Testis (tissue), 5 donors: ENCODE measurements at places on chromosomes 7 and 10.

DNA sequence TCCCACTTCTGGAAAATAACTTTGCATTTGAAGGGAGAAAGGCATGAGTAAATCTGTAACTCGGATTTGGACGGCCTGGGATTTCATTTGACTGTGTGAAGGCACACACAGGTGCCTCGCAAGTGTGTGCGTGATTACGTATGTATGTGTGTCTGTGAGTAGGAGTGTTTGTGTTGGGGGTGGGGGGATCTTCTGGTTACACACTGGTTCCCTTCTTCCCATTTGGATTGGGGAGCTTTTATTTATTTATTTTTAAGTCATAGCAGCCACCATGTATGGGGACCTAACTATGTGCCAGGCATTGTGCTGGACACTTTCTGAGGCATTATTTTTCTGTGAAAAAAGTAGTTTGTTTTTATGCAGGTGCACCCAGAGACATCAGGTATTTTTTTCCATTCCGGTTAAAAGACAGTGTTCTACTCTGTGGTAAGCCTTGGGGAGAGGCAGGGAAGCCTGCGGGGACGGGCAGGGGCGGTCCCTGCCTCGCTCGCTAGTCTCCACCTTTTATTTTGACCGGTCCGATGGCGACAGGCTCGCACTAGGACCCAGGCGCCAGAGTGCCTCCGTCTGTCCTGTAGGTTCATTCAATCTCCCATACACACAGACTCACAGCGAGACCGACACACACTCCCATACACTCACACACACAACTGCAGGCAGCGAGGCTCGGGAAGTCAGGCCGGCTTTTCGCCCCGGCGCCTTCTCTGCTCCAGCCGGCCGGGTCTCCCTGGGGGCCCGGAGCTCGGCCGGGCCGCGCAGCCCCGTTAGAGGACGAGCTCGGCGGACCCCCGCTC, at the start of gene MXI1:
TSS of gene MXI1 (plus strand) at position 595 of the 794 bp plus-strand sequence. CDS start 204 bp downstream, outside the sequence.
- H3K36me3 ChIP-seq = no peaks in the 10 kb centered on the region
- peak within 1 kb of the TSS; percentile 79 for H3K4me3 ChIP-seq
- no peaks in the 10 kb centered on the region for H3K27me3 ChIP-seq
- DNase-seq = peak; percentile 95
- H3K4me1 ChIP-seq = peaks cover 15% of the 10 kb centered on the region

GRCh38 chr7:102967798-102968197, 55.0 kb downstream of the LRRC17 start:
- no peak for DNase-seq
- no peak overlapping the region for H3K4me3 ChIP-seq
- H3K4me1 ChIP-seq = no peaks in the 10 kb centered on the region

GRCh38 chr10:43190775-43191174, 52.5 kb downstream of the CSGALNACT2 start:
- no peak for DNase-seq
- no peaks in the 10 kb centered on the region for H3K27me3 ChIP-seq
- H3K4me3 ChIP-seq = no peak overlapping the region
- no peaks in the 10 kb centered on the region for H3K36me3 ChIP-seq
- no peaks in the 10 kb centered on the region for H3K4me1 ChIP-seq

GRCh38 chr7:129870668-129871067, 82.1 kb downstream of the UBE2H start:
- no peak for DNase-seq
- H3K4me1 ChIP-seq = peaks cover 6% of the 10 kb centered on the region
- no peaks in the 10 kb centered on the region for H3K36me3 ChIP-seq
- no peak overlapping the region for H3K4me3 ChIP-seq
- H3K27ac ChIP-seq = no peak overlapping the region

- H3K4me3 ChIP-seq = no peak overlapping the region
- H3K36me3 ChIP-seq = no peaks in the 10 kb centered on the region
- DNase-seq = no peak
- no peaks in the 10 kb centered on the region for H3K27me3 ChIP-seq
These were observed 455.6 kb downstream of the POM121L12 start for GRCh38 chr7:53491051-53491450.

- no peak for DNase-seq
- no peak overlapping the region for H3K27ac ChIP-seq
- no peak overlapping the region for H3K4me3 ChIP-seq
- no peaks in the 10 kb centered on the region for H3K27me3 ChIP-seq
- peaks cover 20% of the 10 kb centered on the region for H3K4me1 ChIP-seq
These were observed 31.3 kb downstream of the CACUL1 start for GRCh38 chr10:118723466-118723865.

- no peak overlapping the region for H3K4me3 ChIP-seq
- no peaks in the 10 kb centered on the region for H3K4me1 ChIP-seq
- H3K36me3 ChIP-seq = no peaks in the 10 kb centered on the region
These were observed 171.8 kb downstream of the GRM3 start for GRCh38 chr7:86815556-86815955.

DNA sequence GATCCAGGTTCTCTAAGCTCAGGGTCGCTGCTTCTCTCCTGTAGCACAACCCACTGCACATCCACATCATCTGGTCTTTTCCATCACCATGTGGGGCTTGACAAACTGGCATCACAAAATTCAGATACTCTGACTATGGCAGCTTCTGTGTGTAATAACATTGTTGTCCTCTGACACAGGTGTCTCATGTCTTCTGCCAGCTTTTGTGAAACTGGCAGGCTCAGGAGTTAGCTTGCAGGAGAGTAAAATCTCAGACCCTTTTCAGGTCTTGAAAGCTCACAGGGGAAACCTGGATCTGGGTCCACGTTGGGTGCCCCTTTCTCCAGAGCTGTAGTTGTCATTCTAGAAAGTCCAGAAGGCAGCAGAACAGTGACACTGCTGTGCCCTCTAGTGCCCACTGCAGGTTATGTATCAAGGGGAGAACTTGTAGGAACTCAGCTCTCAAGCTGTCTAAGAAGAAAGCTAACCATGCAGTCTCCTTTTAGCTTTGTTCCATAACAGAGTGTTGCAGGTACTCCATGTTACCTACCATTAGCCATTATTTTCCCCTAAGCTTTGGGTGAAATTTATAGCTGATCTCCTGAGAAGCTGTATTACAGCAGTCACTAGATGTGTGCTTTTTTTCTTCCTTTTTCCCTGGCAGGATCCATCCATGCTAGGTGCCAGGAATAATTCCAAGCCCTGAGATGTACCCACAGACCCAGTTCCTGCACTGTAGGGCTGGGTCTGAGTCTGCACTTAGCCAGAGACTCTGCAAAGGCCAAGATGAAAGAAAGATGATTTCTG, 102.7 kb downstream of the ZNF248 start:
- no peak overlapping the region for H3K27ac ChIP-seq
- H3K27me3 ChIP-seq = no peaks in the 10 kb centered on the region
- H3K4me1 ChIP-seq = no peaks in the 10 kb centered on the region
- no peaks in the 10 kb centered on the region for H3K36me3 ChIP-seq
- no peak overlapping the region for H3K4me3 ChIP-seq
- peak; percentile 66 for DNase-seq

- H3K27ac ChIP-seq = no peak overlapping the region
- DNase-seq = no peak
- H3K36me3 ChIP-seq = no peaks in the 10 kb centered on the region
- H3K4me3 ChIP-seq = no peak overlapping the region
These were observed 2.6 kb upstream of the PPIA start for GRCh38 chr7:44793919-44794318.

DNA sequence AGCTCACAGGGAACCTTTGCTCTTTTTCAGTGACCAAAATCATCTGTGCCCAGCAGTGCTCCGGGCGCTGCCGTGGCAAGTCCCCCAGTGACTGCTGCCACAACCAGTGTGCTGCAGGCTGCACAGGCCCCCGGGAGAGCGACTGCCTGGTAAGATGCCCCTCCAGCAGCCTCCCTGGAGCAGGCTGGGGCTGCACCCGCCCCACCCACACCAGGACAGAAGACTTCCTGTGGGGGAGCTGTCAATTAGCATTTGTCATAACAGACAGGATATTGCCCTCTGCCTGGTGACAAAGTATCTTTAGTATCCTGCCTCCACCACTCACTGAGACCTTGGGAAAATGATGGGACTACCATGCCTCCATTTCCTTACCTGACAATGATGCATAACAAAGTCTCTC, 133.7 kb downstream of the EGFR start:
- H3K27ac ChIP-seq = no peak overlapping the region
- H3K4me1 ChIP-seq = peaks cover 10% of the 10 kb centered on the region
- DNase-seq = no peak

- H3K36me3 ChIP-seq = no peaks in the 10 kb centered on the region
- H3K27me3 ChIP-seq = no peaks in the 10 kb centered on the region
- peak overlapping the region; percentile 75 for H3K4me3 ChIP-seq
These were observed 630 bp downstream of the ZNF680 start for GRCh38 chr7:64562256-64562625.

GRCh38 chr7:137873524-137873923, 26.8 kb upstream of the DGKI start:
- H3K4me3 ChIP-seq = no peak overlapping the region
- no peak for DNase-seq
- H3K4me1 ChIP-seq = peaks cover 14% of the 10 kb centered on the region
- no peak overlapping the region for H3K27ac ChIP-seq

DNA sequence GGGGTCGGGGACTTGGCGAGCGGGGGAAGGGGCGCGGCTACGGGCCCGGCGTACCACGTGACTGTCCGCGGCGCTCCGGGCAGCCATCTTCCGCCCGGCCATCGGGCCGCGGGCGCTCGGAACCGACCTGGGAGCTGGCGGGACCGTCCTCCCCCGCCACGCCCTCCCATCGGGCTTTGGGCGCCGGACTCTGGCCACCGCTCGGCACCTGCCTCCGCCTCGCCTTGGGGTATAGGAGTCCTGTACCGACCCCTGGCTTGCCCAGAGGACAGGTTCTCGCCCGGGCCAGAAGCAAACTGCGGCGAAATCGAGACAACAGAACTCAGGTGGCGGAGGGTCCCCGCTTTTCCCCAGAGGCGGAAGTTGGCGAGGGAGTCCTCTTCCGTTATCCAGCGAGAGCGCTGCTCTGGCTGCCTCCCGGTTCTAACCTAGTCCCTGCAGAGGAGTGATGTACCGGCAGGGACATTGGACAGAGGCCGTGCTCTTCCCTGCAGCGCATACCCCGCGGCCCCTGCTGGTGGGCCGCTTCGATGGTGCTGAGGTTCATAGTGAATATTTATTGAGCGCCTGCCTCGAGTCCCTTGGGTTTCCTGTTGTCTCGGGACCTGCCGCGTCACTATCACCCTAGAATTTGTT, 1.2 kb upstream of the SGMS1 start:
- peak overlapping the region; percentile 100 for H3K27ac ChIP-seq
- H3K4me3 ChIP-seq = peak overlapping the region; percentile 79
- H3K4me1 ChIP-seq = peaks cover 6% of the 10 kb centered on the region
- no peaks in the 10 kb centered on the region for H3K27me3 ChIP-seq
- peak; percentile 84 for DNase-seq
- no peaks in the 10 kb centered on the region for H3K36me3 ChIP-seq

DNA sequence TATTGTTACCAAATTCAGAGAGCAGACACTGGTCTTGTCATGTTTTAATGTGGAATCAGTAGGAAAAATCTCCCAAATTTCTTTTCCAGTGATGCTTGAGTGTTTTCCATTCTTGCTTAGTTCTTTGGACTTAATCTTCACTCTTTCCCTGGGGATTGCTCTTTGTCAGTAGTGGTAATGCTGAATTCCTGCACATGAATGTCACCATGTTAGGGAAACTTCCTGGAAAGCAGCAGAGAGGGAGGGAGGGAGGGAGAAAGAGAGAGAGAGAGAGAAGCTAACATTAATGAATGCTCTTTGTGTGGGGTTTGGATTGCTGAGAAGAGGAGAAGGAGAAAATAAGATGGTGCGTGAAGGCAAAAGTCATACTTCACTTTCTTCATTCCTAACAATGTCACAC, 295.3 kb upstream of the COBL start:
- H3K4me3 ChIP-seq = no peak overlapping the region
- H3K4me1 ChIP-seq = no peaks in the 10 kb centered on the region
- H3K27me3 ChIP-seq = no peaks in the 10 kb centered on the region
- DNase-seq = no peak
- no peaks in the 10 kb centered on the region for H3K36me3 ChIP-seq

DNA sequence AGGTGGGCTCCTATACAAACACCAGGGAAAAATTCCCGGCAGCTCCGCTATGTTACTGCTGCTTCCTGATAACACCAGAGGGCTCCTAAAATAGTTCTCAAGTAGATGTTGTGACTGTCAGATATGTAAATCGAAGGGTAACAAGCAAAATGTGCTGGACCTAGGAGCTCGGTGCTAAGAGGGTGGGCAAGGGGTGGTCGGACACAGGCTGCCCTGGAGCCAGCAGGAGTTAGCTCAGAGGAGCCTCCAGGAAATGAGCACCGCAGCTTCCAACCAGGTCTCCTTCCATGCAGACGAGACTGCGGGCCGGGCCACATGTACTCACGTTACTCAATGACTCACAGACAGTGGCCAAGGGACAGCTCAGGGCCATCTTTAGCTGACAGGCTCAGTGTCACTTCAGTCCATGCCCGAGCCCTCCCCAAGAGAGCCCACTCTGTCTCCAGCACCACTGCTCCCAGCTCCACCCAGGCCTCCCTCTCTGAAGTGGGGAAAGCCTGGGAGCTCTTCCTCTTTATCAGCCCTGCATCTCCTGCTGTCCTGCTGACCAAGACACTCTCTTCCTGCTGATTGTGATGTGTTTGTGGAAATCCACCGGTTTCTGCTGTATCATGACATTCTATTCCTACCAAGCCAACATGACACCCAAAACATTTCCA, 37.2 kb upstream of the TMEM273 start:
- H3K27ac ChIP-seq = no peak overlapping the region
- no peaks in the 10 kb centered on the region for H3K27me3 ChIP-seq
- no peak overlapping the region for H3K4me3 ChIP-seq
- H3K36me3 ChIP-seq = no peaks in the 10 kb centered on the region

DNA sequence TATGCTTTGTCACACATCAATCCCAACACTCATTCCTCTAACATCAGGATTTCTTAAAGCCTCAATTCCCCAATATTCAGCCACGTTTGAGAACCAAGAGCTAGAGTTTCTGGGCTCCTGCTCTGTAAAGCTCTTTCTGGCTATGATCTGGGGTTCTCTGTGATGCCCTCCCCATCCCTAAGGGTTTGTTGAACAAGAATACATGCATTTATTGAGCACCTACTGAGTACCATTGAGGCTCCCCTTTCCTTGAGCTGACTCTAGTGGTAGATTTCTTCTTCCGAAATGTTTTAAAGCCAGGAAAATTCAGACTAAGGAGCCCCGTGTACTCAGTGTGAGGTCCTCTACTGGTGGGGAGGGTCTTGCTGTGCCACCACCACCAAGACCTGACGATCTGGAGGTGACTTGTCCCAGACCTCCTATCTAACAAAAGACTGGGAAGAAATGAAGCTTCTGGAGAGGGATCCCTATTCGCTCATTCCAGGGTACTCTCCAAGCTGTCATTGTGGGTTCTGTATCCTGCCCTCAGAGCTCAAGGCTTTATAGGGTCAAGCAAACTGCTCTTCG, 23.1 kb upstream of the SRGN start:
- H3K36me3 ChIP-seq = no peaks in the 10 kb centered on the region
- H3K27ac ChIP-seq = peak overlapping the region; percentile 42
- DNase-seq = no peak
- H3K4me3 ChIP-seq = no peak overlapping the region
